Head of caudate nucleus (tissue), 42 donors: ENCODE measurements at places on chromosomes 6 and 20.

- no peak for DNase-seq
Observed at GRCh38 chr6:143675946-143676345, 1.8 kb upstream of the PHACTR2 start.

DNA sequence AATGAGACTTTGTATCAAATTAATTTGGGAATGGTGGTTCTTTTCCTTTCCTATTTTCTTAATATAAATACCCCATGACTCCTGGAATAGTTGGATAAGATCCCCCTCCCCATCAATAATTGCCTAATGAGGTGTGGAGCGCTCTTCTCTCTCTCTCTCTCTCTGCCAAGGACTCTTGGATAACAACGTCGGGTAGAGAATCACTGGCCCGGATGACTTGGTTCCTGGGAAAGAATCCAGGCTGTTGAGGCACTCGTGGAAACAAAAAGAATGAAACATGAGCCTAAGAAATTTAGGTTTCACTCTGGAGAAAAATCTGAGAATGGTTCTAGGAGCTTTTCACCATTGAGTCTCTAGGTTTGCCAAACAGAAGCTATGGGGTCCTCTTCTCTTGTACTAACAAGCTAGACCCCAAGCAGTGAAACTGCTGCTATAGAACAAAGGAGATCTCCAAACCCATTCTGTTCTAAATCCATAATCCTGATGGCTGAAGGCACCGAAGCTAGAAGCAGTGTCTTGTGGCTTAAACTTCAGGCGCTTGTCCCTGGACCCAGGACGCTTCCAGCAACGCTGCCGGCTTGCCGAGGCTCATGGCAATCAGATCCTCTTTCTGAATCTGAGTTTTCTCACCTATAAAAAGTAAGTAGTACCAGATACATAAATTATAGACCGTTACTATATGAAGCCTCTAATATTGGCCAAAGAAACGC, 241.6 kb upstream of the BTBD3 start:
- DNase-seq = no peak

- DNase-seq = no peak
Observed at GRCh38 chr6:64252256-64252655, 616.7 kb downstream of the PHF3 start.

DNA sequence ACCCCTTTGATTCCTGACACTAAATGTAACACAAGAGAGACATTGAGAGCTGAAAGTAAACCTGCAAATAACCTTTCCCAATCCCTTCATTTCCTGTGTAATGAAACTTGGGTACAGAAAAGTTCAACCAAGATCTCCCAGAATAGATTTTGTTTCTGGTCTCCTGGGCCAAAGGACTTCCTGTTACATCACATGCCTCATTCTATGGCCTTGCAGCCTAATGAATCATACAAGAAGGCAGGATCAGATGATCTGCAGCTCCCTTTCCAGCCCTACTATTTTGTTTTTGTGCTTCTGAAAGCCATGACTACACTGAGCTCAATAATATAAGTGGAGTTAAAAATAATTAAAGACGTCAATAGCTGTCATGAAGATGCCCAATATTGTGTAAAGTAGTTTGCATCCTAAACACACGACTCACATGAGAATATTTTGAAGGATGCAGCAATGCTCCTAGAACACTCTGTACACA, 73.4 kb upstream of the NOX3 start:
- DNase-seq = no peak

DNA sequence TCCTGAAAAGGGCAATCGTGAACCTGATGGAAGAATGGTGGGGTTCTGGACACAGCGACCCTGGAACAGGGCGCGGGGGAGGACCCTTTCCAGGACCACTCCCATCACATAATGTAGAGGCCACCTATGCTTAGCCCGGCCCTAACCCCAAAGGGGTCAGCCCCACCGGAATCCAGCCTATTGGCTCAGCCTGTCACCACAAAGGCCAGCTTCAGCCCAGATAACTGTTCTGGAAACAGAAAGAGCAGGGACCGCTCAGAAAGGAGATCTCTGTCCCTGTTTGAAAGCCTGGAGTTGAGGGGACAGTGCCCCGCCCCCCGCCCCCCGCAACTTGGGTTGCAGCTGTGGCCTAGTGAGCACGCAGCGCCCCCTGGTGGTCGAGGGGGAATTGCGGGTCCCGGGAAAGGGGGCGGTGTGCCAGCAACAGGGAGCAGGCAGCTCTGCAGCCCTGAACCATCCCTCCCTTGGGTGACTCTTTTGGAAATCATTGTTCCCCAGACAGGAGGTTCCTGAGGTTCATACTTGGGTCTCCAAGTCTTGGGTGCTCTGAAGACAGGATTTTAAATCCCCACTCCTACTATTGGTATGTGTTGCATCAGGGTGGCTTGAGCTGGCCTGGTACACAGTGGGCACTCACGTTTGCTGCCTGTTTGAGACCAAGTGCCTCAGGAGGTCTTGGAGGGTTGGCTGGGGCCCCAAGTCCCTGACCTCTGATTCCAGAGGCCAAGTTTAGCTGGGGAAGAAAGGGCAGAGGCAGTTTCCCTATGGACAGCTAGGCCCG, 1.5 kb downstream of the SIGLEC1 start:
- peak; percentile 81 for DNase-seq

GRCh38 chr6:836276-836853, 143.4 kb upstream of the EXOC2 start:
- no peak for DNase-seq

- DNase-seq = no peak
Observed at GRCh38 chr6:13263669-13264068, 64.7 kb downstream of the TBC1D7 start.

DNA sequence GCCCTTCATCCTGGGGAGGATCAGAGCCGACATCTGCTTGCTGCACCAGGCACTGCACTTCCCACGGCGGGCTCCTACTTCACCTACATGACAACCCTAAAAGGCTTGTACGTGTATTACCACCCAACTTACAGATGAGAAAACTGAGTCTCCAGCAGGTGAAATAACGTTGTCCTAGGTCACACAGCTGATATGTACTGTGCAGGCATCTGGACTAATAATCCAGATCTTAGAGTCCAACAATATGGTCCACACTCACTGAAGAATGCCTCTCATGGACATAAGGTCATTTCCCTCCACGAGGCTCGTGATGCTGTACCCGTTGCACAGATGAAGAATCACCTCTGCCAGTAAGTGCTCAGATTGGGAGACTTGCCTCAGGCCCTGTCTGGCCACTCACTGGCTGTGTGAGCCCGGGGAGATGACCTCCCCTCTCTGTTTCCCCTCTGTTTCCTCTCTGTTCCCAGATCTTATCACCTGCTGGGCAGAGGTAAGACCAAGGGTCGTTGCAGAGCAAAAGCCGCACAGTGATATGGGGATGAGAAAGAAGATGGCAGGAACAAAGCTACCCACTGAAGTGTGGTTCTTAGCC, 32.1 kb downstream of the TGM2 start:
- DNase-seq = no peak

DNA sequence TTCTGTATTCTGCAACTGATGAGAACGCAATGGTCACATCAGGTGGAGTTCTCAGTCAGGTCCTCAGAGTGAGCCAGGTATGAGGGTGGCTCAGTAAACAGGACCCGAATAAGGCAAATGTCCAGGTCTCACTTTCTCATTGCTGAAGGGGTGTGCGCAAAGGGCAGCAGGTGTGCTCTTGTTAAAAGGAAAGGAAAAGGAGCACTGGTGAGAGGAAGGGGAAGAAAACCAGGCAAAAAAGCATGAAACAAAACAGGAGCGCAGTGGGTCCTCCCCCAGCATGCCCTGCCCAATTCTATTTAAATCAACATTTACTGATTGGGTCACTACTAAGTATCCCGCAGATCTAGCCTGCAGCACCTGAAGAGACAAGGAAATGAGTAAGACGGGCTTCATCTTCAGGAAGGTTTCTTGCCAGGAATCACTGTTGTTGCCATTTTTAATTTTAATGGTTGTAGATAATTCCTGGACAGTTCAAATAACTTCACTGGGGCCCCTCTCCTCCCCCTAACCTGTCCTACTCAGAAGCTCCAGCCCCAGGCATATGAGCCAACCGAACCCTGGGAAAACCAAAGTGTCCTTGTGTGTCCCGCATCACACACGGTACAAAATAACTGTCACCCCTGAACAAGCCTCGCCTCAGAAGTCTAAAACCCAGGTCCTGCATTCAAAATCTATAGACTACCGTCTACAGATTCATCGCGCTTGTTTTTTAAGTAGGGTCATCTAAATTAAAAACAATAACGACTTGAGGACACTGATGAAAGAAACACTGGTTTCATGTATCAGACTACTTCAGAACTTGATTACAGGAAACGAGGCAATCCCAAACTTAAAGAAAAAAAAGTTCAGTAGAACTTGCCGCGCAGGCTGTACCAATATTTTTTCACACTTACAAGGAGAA, 980 bp downstream of the MBOAT1 start:
- DNase-seq = no peak

GRCh38 chr20:2000285-2000684, 6.4 kb upstream of the PDYN start:
- DNase-seq = no peak

DNA sequence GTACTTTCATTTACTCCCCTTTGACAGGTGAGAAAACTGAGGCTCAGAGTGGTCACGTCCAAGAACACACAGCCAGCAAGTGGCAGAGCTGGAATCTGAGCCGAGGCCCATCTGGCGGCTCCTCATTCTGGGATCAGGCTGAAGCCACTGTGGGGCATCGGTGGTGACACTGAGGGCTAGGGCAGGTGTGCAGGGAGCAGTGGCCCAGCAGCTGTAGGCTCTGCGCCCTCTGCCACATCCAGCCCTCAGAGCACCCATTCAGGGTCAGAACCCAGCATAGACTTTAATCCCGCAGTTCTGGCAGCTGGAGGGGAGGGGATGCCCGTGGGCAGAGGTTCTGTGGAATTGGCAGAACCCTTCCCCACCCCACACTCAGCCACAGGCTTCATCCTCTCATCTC, 210.3 kb downstream of the PREX1 start:
- DNase-seq = no peak

DNA sequence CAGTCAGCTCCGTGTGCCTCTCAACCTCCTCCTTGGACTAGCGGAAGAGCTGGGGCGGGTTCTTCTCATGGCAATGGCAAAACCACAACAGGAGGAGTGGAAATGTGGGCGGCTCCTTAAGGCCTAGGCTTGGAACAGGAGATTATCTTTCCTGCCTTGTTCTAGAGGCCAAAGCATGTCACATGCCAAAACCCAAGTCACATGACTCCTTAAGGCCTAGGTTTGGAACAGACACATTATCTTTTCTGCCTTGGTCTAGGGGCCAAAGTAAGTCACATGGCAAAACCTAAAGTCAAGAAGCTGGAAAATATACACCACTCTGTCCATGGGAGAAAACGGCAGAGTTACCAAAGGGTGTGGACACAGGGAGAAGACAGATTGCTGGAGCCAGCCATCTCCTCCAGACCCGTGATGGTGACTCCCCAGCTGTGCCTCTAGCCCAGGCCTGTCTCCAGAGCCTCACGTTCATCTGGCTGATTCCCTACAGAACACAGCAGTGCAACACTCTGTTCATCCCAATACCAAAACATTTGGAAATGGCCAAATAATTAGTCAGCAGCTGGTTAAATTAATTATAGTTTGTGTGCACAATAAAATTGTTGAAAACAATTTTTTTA, 34.2 kb downstream of the ANKRD60 start:
- DNase-seq = no peak

- peak; percentile 7 for DNase-seq
Observed at GRCh38 chr6:15522856-15523529, 139.8 kb downstream of the DTNBP1 start.

GRCh38 chr6:44856479-44856878, 469.0 kb downstream of the CDC5L start:
- DNase-seq = no peak

DNA sequence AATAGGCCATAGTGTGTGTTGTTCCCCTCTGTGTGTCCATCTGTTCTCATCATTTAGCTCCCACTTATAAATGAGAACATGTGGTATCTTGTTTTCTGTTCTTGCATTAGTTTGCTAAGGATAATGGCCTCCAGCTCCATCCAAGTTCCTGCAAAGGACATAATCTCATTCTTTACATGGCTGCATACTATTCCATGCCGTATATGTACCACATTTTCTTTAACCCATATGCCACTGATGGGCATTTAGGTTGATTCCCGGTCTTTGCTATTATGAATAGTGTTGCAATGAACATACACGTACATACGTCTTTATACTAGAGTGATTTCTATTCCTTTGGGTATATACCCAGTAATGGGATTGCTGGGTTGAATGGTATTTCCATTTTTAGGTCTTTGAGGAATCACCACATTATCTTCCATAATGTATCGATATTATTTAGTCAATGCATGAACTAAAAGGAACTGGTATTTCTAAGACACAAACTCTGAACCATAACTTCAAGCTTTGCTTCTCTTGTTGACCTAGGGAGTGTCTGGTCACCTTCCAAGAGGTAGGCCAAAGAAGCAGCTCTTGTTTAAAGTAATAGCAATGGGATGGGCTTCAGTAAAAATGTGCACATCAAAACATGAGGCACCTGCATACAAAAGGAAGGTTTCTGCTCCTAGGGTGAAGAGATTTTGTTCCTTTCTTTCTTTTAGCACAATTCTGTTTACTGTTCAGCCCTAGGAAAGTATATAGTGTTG, 343.0 kb upstream of the ARID1B start:
- DNase-seq = no peak

- no peak for DNase-seq
Observed at GRCh38 chr6:145904868-145905267, 59.3 kb downstream of the SHPRH start.

DNA sequence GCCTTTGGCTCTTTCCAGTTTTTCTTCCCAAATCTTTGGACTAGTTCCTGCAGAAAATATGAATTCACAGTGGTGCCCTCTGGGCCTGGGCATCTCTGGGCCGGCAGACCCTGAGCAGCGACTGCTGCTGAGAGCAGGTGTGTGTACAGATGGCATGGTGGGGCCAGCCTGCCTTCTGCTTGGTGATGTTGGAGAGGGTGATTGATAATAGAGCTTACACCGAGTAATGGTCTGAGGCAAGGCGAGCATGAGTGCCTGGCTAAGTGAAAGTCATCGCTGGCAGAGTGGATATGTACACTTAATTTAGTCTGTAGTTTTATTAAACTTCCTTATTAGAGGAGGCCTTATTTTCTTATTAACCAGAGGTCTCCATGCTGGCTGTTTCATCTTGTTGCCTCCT, 156.9 kb downstream of the CDKAL1 start:
- DNase-seq = no peak

GRCh38 chr20:62668441-62669027, 26.2 kb downstream of the SLCO4A1 start:
- DNase-seq = peak; percentile 87

- no peak for DNase-seq
Observed at GRCh38 chr6:153121311-153121710, 9.8 kb downstream of the RGS17 start.

- no peak for DNase-seq
Observed at GRCh38 chr6:117423754-117424153, 2.0 kb downstream of the ROS1 start.

GRCh38 chr20:6756693-6757595, 10.5 kb upstream of the BMP2 start:
- DNase-seq = no peak

GRCh38 chr6:31822036-31822821, 5.3 kb upstream of the HSPA1B start:
- peak; percentile 74 for DNase-seq

GRCh38 chr6:4946521-4946920, 57.3 kb downstream of the RPP40 start:
- no peak for DNase-seq
